Fibroblast of the aortic adventitia (primary cell): ENCODE measurements at places on chromosomes 2 and 18.

DNA sequence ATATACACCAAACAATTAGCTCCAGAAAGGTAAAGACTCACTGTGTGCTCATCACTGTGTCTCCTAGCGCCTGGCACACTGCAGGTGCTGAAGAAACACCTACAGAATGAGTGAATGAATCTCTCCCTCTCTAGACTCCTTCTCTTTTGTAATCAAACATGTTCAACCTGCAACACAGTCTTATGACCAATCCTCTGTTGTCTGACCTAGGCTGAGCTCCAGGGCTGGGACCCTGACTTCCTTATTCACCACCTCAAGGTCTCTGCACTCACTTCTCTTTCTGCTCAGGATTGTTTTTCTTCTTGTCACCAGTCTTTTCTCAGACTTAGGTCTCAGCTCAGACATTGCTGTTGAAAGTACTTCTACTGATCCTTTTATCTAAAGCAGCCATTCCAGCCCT, 9.8 kb downstream of the CKAP2L start:
- DNase-seq = no peak

DNA sequence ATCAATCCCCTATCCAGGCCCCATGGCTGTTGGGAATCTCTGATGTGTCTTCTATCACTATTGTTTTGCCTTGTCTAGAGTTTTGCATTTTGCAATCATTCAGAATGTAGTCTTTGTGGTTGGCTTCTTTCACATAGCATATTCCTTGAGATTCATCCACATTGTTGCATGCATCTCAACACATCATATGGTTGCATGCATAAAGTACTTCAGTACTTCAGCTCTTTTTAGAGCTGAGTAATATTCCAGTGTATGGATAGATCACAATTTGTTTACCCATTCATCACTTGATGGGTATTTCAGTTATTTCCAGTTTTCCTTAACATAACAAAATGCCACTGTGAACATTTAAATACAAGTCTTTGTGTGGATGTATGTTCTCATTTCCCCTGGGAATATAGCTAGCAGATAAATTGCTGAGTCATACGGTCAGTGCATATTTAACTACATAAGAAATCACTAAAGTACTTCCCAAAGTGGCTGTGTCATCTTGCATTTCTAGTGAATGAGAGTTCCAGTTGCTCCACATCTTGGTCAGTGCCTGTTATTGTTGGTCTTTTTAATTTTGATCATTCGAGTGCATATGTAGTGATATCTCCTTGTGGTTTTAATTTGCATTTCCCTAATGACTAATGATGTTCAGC, 138.8 kb downstream of the BCL11A start:
- peak; percentile 15 for DNase-seq

GRCh38 chr2:12663306-12664037, 53.3 kb upstream of the TRIB2 start:
- DNase-seq = no peak

DNA sequence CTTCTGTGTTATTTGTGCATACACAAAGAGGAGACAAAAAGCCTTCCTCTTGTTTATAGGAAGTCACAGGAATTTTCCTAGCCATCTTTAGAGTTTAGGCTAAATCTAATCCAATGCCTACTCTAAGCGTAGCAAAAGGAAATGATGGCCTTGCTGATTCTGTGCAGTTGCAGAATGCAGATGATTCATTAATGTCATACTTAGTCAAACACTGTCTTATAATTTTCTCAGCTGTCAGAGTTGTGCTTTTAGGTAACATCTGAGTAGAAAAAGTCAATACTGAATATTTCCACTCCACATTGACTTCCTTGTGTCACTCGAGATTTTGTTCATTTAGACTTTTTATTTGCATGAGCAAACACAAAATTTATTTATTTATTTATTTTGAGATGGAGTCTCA, 157.9 kb upstream of the FOSL2 start:
- DNase-seq = no peak

DNA sequence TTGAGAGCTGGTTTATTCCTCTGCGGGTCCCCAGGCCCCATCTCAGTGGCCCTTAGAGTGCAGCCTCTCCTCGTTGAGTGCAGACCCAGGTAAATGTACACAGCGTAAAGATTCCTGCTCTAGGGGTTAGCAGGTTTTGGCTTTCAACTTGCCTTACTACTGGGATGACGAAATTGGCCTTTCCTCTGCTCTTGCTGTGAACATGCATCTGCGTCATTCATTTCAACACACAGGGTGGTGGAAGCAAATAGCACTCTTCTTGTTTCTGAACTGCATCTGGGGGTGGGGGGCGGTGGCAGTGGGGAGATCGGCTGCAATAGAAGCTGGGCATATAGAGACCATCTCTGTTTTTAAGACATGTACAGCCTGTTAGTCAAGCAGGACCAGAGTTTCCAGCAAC, 16.5 kb upstream of the SLC16A14 start:
- no peak for DNase-seq

DNA sequence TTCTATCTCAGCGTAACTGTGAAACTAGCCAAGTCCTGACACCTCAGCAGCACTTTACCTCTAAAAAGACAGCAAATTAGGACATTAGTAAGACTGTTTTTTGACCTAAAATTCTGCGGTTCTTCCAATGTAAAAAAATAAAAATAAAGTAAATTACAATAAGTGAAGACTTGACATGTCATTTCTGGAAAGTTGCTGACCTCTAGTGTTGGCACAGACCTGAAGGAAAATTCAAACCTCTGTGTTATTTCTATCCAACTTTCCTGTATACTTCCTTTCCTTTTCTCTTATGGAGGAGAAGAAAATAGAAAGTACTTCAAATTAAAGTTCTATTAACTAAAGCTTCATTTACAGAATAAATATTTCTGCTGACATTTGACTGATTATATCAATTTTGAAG, 110.6 kb downstream of the TMEM182 start:
- DNase-seq = no peak

- no peak for DNase-seq
These were observed 2.7 kb downstream of the STK16 start for GRCh38 chr2:219247678-219248642.

DNA sequence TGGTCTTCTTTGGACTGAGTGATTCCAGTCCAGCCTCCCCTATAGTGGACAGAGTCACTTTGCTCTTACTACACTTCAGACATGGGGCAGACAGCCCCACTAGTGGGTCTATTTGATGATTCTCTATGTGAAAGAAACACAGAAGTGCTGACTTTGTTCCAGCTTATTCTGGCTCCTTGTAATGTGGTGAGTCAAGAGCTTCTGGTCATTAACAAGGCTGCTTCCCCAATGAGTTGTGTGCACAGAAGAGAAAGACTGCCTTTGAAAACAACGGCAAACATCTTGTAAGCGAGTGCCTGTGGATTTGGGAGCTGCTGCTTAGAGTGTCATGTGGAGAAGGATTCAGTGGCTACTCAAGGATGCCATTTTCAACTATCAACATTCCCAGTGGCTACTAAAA, 39.1 kb downstream of the RMC1 start:
- no peak for DNase-seq

GRCh38 chr2:219335373-219335786, 2.8 kb upstream of the RESP18 start:
- DNase-seq = no peak

DNA sequence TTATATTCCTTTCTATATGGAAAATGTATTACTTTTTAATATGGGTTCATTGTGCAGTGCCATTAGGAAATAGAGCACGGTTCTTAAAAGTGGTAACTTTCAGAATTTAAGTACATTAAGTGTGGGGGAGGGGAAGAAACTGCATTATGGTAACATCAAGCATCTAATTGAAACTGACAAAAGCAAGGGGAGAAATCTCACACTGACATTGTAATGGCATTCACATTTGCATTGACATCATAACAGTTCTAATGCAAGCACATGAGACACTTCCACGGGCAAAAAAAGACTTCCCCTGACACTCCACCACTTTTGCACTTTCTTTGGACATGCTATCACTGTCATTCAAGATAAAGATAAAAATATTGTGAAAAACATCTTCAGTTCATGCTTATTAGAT, 431.3 kb upstream of the SMIM21 start:
- no peak for DNase-seq

GRCh38 chr2:235468978-235469655, 24.7 kb upstream of the AGAP1 start:
- DNase-seq = peak; percentile 89

- DNase-seq = no peak
These were observed 40.7 kb downstream of the SOS1 start for GRCh38 chr2:39080152-39080551.

DNA sequence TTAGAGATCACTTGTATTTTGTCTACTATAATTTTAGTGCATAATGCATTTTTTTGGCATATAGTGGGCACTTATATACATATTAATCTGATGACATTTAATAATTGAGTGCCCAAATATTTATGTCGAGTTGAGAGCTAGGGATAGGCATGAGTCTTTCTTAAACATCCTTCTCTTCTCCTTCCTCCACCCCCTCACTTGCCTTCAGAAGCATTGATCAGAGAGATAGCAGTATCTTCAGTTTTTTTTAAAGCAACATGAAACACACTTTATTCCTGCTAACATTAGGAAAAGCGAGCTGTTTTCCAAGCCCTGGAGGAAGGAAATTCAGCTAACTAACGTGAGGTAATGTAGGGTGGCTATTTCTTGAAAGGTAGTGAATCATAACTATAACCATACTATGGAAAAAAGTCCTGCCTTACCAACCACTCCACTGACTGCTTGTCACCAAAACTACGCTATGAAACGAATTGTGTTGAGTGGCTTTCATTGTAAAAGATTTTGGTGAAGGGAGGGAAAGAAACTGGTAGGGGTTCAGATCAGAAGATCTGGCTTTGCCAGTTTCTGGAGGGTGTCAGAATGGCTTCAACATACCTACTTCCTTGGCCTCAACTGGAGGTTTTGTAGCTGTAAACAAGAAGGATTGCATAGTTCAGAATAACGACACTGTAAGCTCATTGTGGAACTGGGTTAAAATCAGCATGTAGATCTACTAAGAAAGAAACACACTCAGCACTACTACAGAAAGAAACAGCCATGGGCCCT, 2.3 kb upstream of the ITGA4 start:
- DNase-seq = no peak

DNA sequence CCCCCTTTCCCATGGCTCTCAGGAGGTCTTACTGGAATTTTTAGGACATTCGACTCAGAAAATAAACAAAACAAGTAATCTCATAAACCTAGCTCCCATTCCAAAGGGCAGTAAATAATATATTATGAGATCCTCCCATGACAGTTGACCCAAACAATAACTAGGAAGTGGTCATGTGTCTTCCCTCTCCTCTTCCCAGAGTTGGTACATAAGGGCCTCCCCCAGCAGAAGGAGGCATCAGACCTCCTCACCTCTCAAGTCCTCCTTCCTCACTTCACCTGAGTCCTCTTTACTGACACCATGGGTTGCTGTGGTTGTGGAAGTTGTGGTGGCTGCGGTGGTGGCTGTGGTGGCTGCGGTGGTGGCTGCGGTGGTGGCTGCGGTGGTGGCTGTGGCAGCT, at the start of gene SCYGR7:
SCYGR7 (plus strand) TSS at position 301 of the 400 bp plus-strand sequence; CDS start at position 301, 0 bp downstream.
- DNase-seq = no peak
